ENCODE measurements at places on chromosomes 5 and 9. TPM values are rescaled to one million over a fixed set of nuclear protein-coding genes. Genes with fewer than 3 reads are reported as not detected.

Gene PTGDS
- not detected for total RNA-seq

Gene FOXD4L6
- total RNA-seq: not detected

Gene PCDHGA5
- 1.2 TPM for total RNA-seq

Gene RNF183
- total RNA-seq: not detected

Gene LRRC70
- total RNA-seq: 0.84 TPM

Gene CENPH
- 13.5 TPM for total RNA-seq

Gene CLTB
- 48.9 TPM for total RNA-seq

Gene PHAX
- total RNA-seq: 33.3 TPM

Gene SLC1A3
- total RNA-seq: 0.44 TPM

Gene CD72
- total RNA-seq: 125 TPM

Gene OR1L6
- not detected for total RNA-seq

Gene ITK
- 0.86 TPM for total RNA-seq

Gene FAM221B
- not detected for total RNA-seq

Gene ACTL7A
- not detected for total RNA-seq

Gene LCN15
- total RNA-seq: not detected

Gene TMEM171
- total RNA-seq: not detected

Gene IRX2
- total RNA-seq: not detected

Gene PCDHGB3
- total RNA-seq: 2.6 TPM

All from activated B cell treated with CpG ODN at 0.5 μM for 24 hours (primary cell).